T-cell (primary cell): ENCODE measurements at places on chromosomes 3 and 15.

GRCh38 chr15:40421246-40422157 lies 15.9 kb downstream of the IVD start:
- DNase-seq, result peak; percentile 79
- H3K36me3 ChIP-seq, result peaks cover 10% of the 10 kb centered on the region
- peaks cover 3% of the 10 kb centered on the region for H3K27me3 ChIP-seq
- H3K27ac ChIP-seq, result no peak overlapping the region
- H3K4me1 ChIP-seq, result peaks cover 7% of the 10 kb centered on the region

GRCh38 chr3:12495749-12496452 lies 11.6 kb downstream of the TSEN2 start:
- no peak overlapping the region for H3K27ac ChIP-seq
- no peak for DNase-seq
- H3K27me3 ChIP-seq, result no peaks in the 10 kb centered on the region

GRCh38 chr3:120357807-120358206 lies 8.7 kb upstream of the LRRC58 start:
- DNase-seq, result no peak
- no peak overlapping the region for H3K27ac ChIP-seq
- H3K4me1 ChIP-seq, result no peaks in the 10 kb centered on the region
- H3K27me3 ChIP-seq, result peaks cover 7% of the 10 kb centered on the region
- no peak overlapping the region for H3K4me3 ChIP-seq

- no peaks in the 10 kb centered on the region for H3K4me1 ChIP-seq
- peaks cover 13% of the 10 kb centered on the region for H3K27me3 ChIP-seq
- H3K4me3 ChIP-seq, result no peak overlapping the region
Measured at GRCh38 chr15:29220852-29221251, 48.8 kb downstream of the NSMCE3 start.
